ENCODE measurements at places on chromosomes 16 and 17.

DNA sequence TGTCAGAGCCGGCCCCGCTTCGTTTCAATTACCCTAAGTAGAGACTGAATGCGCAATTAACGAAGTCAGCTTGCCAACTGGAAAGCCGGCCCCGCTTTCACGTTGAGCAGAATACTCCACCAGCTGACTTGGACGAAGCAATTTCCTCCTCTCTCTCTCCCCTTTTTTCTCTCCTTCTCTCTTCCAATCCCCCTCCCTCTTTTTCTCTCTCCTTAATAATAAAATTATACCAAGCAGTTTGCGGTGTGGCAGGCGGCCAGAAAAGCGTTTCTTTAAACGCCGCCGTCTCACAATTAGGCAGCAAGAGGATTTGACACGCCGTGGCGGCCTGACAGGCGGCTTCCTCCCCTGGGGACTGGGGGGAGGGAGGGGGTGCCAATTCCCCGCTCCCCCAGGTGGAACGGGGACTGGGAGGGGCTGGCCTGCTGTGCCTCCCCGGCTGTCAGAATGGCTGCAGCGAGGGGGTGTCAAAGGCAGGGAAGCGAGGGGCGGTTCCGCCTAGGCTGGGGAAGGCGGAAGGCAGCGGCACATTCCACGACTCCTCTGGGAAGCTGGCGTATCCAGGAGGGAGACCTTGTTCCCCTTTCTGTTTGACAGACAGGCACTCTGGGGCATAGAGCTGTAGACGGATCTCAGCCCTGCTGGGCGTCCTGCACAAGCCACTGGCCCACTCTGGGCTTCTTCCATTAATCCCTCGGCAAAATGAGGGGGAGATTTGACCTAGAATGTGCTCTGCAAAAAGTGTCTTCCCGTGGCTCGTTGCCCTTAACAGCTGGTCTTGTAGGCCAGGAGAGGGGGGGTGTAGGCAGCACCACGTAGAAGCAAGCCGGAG is 52.7 kb downstream of the SREBF1 start:
- DNase-seq = no peak

DNA sequence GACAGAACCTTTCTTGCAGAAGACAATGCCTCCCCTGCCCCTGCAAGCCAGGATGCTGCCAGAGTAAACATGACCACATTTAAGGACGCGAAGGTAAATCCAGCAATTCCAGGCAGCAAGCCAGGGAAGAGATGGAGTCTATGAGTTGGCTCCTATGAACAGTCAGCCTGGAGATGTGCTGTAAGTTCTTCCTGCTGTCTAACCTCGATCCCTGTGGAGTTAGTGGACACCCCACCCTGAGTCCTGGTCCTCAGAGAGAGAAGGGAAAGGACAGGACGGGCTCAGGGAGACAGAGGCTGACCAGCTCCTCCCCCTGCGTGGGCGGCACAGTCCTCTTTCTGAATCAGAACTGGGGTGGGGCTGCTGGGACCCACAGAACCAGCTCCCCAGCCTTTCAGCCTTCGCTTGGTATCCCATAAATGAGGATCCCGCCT is 24.9 kb downstream of the CDC42EP4 start:
- DNase-seq = no peak

- no peak for DNase-seq
These were observed 36.4 kb downstream of the RHBDL3 start for GRCh38 chr17:32302037-32302436.

DNA sequence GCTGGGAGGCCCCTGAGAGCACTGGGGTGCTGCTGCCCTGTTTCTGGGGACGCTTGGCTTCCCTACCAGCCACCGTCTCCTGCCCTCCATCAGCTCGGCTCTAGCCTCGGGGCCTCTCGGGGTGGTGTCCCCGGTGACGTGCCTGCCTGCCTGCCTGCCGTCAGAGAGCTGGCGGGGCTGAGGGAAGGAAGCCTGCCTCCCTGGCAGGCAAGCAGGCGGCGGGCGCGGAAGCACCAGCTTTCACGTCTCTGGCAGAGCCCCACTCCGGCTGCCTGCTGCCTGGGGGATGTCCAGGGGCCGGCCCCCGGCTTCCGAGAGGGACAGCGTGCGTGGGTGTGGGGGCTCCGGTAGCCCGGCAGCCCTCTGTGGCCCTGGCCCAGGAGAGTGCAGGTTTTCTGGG is 9.3 kb downstream of the CENPX start:
- DNase-seq = no peak

DNA sequence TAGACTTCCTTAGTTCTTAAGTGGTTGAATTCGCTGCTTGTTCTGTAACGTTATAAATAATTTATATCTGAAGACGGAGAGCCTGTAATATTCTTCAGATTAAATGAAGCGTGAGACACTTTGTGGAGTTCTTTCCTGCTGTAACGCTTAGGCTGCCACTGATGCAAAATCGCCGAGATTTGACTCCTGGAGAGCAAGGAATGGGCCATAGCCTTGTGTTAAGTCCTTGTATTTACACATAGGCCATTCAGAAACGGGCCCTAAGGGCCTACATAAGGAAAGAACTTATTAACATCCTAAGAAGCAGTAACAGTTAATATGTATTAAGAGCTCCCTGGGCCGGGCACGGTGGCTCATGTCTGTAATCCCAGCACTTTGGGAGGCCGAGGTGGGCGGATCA is 936 bp downstream of the EMC6 start:
- DNase-seq = no peak

DNA sequence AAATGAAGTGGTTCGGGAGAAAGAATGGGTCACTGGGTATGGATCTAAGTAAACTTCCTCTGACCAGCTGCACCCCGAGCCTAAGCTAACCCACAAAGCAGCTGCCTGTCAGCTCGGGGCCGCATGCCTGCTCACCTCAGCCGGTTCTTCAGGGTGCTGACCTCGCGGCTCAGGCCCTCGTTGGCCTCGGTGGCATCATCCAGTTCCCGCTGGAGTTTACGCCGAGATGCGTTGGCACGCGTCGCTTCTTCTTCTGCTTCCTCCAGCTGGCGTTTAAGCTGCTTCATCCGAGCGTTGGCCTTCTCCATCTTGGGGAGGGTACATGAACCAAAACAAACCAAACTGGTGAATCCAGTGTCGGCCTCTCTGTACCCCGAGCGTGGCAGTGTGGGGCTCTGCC is 41.1 kb downstream of the NDEL1 start:
- DNase-seq = no peak

DNA sequence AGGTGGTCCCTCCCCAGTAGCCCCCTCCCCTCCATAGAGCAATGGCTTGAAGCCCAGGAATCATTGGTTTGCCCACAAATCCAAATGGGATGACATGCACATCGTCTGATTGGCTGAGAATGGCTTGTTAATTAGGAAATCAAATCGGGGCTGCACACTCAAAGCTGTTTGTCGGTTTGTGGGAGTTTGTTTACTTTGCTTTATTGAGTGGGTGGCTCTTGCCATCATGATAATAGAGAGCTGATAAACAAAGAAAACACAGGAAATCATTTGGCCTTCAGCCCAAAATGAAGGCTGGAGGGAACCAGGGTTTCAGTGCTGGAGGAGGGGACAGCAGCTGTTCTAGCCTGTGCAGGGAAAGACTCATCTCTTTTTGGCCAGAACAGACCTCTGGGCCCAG is 316.3 kb downstream of the CBLN1 start:
- no peak for DNase-seq

DNA sequence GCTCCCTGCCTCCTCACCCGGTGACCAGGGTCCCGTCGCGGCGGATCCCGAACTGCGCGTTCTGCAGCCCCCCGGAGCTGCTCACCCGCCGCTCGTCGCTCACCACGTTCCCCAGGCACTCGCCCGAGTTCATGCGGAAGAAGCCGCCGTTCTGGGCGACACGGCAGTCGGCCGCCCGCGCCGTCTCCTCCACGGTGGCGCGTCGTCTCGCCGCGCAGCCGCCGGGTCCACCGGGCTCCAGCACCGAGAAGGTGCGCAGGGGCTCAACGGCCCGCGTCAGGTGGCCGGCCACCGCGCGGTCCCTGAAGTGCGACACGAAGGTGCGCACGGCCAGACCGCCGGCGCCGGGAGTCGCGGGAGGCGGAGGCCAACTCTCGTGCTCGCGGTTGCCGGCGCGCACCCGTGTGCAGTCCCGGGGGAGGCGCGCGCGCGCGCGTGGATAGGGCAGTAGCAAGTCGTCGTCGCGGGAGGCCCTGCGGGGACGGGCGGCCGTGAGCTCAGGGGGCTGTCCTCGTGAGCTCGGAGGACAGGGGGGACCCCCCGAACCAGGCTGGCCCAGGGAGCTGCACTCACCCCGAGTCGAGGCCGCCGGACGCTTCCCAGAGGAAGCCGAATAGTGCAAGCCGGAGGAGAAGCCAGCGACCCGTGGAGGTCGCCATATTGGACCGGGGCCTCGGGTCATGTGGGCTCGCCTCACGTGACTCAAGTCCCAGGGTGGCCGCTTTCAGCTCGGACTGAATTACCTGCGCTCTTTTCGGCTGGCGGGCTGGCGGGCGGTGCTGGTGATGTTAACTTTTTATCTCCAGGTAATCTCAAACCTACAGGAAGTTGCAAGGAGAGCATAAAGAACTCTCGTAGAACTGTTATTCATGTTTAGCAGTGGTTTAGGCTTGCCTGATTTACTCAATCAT is at the start of gene NAGPA:
Gene NAGPA (minus strand): TSS at position 680 of the 911 bp plus-strand sequence. CDS start 21 bp downstream, at position 659.
- peak; percentile 70 for DNase-seq

DNA sequence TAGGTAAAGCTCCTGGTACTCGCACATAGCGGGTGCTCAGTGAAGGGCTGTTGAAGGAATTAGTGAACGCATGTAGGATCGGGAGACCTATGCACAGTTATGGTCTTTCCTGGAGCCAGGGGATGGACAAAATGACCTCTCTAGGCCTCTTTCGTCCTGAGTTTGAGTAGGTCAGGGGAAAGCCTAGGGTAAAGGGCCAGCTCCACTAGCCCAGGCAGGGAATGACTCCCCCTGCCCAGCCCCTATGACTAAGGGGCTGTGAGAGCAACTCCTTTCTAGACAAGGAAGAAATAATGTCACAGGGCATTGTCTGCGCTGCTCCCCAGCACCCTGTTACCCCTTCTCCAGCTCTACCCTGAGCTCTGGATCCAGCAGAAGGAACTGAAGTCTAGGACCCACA is 24.6 kb upstream of the FMNL1 start:
- DNase-seq = no peak

DNA sequence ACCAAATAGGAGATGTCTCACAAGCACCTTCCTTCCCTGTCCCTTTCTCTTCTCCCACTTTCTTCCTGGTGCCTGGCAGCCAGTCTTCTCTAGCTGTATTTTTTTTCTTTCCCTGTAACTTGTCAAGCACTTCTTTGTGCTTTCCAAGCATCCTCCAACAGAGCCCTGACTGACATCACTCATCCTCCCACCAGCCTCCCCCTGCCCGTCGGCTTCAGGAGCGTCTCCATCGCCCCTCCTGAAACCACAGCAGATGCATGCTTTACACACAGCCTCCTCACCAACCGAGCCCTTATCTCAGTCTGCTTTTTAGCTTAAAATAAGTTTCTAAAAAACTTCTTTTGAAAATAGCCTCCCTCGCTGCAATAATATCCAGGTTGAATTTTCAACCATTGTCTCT is 268.7 kb upstream of the CDH5 start:
- DNase-seq = no peak

- DNase-seq = no peak
These were observed 16.2 kb upstream of the NAGLU start for GRCh38 chr17:42519546-42520491.

- no peak for DNase-seq
These were observed 111.7 kb upstream of the FOXF1 start for GRCh38 chr16:86398622-86399021.

GRCh38 chr17:5211458-5211857 is 19.8 kb upstream of the ZNF594 start:
- DNase-seq = no peak

DNA sequence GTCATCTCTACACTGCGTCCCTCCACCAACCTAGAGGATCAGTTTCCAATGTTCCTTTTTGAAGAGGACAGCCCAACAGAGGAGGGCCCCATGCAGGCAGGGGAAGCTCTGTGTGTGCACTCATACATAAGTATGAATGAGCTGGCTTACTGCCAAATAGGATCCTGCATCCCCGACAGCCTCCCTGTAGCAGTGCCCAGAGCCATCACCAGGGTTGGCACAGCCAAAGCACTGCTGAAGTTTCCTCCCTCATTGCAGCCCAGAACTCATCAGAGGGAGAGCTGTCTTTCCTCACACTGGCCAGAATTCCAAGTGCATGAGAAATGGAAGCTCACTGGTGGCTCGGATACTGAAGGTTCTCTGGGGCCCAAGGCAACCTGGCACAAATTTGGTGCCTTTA is 114.4 kb downstream of the ASIC2 start:
- DNase-seq = no peak

DNA sequence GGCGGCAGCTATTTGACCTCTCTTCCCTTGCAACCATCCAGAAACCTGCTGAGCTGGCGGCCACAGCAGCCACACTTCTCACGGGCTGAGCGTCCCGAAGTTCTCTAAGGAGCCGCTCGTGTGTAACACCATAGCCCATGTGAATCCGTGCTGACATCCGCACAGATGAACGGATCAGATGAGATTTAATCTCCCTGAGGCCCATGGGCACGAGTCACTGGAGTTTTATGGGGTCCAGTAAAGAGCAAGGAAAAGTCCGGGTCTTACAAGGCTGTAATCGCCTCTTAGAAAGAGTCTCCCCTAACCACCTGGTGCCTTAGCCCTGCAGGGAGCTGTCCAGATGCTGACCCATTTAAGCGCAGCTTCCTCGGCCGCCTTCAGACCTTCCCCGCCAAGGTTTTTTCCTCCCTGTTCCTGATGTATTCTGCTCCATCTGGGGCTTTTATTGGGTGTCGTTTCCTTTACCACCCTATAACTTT is 5.5 kb upstream of the CACNG5 start:
- no peak for DNase-seq

DNA sequence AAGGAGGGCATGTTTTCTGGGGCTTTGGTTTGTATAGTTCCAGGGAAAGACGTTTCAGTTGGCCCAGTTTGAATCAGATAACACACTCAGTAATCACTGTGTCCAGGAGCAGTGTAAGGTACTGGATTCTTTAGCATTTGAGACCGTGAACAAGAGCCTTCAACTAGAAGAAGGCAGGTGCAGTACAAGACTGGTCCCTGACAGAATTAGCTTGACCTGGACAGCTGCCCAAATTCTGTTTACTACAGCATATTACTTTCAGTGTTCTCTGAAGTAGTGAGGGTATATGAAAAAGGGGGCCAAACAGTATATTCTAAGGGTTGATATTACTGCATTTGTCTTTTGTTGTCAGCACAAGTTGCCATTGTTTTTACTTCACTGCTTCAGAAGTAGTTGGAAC is 81.3 kb downstream of the COX10 start:
- DNase-seq = no peak

DNA sequence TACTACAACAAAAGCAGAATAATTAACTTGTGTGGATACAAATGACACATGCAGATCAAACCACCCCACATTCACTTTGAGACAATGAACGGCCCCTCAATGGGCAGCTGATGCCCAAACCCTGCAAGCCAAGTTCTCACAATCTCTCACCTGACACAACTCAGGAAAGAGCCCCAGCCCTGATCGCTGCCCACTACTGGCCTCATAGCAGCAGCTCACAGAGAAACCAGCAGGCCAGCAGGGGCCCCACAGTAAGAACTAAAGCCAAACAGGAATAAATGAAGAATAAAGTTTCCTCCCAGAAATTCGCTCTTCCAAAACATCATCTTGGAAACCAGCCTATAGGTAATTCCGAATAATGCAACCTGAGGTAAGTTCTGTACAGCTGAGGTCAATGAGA is 7.7 kb downstream of the AKTIP start:
- no peak for DNase-seq
